ENCODE measurements at places on chromosomes 3 and 15.

GRCh38 chr3:27532426-27533260 is 48.5 kb upstream of the SLC4A7 start:
- no peak for DNase-seq

GRCh38 chr3:138113326-138113725 is 2.1 kb downstream of the DZIP1L start:
- no peak for DNase-seq

DNA sequence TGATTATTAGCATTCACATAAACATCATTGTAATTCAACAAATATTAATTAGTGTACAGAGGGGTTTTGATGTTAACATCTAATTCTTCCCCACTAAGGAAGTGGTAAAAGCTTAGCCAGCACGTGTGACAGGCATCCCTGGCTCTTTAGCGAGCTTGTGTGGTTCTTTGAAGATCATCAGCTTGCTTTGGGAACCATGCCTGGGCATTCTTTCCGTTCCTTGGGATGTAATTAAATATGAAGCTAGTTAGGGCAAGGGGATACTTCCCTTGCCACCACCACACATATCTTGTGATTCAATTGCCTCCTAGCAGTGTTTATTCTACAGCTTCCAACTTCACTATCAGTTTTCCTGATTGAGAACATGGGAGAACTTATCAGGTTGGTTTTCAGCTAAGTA is 246.5 kb downstream of the MYRIP start:
- no peak for DNase-seq

- no peak for DNase-seq
These were observed 54.6 kb upstream of the STXBP5L start for GRCh38 chr3:120853416-120853815.

DNA sequence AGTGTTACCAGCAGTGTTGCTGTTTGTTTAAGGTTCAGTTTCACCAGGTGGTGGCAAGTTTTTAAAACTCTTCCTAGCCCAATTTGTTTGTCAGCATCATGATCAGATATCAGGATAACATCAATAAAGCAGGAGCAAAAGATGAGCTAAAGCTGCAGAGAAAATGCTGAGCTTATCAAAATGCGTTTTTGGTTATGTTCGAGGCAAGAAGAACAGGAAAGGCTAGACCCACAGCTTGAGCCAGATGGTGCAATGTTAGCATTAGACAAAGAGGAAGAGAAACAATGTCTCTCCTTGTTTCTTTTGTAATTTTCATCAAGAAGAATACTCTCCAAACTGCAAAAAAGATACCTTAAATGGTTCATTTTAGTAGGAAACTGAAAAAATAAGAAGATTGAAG is 66.2 kb downstream of the THRB start:
- no peak for DNase-seq

DNA sequence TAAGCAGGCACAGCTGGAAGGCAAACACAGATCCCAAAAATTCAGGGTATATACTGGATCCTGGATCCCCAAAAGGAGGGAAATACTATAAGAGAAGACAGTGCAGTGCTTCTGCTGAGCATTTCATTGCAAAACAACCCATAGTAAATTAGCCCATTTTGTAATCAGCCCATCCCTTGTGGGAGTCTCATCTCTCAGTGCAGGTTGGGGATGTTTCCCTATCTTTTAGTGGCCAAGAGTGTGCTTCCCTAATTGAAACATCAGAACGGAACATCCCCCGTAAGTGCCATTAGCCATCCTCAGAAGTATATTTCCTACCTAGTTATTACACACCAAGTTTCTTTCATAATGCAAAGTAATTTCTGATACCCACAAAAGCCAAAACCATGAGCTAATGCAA is 11.2 kb upstream of the MTMR14 start:
- DNase-seq = no peak

GRCh38 chr3:151331696-151332095 is 2.3 kb upstream of the P2RY13 start:
- DNase-seq = no peak

DNA sequence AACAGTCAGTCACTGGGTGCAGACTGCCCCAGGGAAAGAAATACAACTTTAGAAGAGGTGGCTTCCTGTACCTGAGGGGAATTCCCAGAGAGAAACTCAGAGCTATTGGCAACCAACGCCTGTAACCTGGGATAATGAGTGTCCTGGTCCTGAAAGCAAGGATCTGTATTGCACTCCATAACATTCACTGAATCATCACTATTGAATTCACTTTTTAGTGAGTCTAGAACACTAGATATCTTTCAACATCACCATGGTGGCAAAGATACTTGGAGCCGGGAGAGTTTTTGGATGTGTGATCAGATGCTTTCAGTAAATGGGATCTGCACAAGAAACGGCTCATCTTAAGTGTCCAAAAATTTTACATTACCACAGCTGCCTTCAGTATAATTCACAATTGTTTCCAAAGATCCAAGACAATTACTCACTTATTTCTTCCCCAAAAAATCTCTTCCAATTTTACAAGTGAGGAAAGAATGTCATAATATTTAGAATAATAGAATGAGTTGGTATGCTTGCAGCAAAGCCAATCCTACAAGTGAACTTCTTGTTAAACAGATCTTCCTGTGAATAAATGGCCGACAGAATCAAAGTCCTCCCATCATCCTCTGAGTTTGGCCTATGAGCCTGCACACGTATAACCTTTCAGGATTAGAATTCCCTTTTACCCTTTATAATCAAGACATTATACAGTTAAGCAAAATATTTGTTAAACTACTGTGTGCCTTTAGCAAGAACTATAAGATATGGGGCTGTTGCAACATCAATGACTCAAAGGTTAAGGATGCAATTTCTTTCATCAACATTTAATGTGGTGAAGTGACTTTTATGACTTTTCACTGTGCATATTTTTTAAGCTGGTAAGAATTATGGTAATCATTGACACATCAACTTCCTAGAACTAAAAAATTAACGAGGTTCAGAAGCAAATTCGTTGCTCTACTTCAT is 243.3 kb upstream of the COL8A1 start:
- no peak for DNase-seq

- peak; percentile 19 for DNase-seq
These were observed 19.1 kb upstream of the RIOX2 start for GRCh38 chr3:97991293-97991682.

DNA sequence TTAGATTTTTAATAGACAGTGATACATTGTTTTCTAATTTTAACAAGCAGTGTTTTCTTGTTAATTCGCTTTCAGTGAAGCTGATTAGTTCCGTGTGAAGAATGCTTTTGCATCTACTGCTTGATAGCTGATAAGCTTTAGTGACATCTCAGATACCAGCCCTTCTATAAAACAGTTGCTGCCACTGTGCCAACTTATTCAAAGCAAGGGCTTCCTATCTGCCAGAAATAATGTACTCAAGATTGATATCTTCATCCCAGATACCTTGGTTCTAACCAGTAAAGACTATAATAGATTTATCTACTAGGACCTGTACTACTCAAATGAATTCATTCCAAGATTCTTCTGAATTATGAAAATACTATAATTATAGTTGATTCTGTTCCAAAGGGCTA is 30.4 kb downstream of the RARB start:
- no peak for DNase-seq

GRCh38 chr3:171672538-171672937 is 137.7 kb downstream of the PLD1 start:
- no peak for DNase-seq

DNA sequence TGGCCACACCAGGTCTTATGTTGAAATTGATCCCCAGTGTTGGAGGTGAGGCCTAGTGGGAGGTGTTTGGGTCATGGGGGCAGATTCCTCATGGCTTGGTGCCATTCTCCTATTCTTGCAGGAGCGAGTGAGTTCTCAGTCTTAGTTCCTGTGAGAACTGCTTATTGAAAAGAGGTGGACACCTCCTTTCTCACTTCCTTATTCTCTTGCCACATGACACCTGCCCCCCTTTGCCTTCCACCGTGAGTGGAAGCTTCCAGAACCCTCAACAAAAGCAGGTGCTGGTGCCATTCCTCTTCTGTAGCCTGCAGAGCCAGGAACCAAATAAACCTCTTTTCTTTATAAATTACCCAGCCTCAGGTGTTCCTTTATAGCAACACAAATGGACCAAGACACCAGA is 318.1 kb upstream of the MCTP2 start:
- DNase-seq = no peak

GRCh38 chr3:39180546-39181346 is 11.6 kb downstream of the XIRP1 start:
- DNase-seq = peak; percentile 89

DNA sequence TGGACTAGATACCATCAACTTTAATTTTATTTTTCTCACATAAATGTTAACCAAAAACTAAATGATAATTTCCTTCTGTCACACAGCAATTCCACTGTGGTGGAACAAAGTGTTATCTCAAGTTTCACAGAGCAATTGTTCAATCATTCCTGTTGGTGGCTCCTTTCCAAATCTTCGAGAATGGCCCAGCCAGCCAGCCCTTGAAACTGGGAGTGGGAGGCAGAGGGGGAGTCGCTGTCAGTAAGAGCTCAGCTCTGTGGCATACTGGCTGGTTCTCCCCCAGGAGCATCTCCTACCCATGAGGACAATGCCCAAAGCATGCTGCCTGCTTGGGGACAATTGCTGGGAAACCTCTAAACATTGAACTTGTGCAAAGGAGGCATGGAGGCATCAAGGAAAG is 47.7 kb downstream of the MECOM start:
- no peak for DNase-seq

DNA sequence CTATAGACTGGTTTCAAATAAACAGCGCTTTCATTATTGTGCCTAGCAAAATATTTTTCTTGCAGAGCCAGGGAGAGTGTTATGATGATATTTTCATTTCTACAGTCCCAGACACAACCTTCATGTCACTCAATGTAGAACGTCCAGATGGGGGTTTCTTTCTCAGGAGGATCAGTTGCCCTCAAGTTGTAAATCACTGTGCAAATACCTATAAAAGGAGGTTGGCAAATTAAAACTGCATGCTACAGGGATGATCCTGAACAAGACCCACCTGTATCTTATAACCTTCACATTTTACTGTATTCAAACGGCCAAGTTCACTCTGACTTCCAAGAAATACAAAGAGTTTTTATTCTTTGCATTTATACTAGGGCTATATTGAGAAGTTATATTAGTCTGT is 486.0 kb downstream of the EDEM1 start:
- DNase-seq = no peak

DNA sequence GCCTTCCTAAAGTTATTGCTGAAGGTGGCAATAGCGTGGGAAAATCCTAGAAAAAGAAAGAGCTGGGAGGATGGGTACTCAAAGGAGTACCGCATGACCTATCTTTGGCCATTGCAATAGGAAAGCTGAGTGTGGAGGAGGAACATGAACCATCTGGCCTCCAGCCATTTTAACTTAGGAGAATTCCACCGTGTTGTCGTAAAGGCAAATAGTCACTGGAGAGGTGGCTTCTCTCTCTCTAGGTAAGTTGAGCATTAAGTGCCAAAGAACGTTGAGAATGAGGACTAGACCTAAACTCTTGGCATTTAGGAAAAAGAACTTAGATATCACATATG is 16.1 kb upstream of the CMTM7 start:
- DNase-seq = no peak

- DNase-seq = no peak
These were observed 20.3 kb upstream of the IL16 start for GRCh38 chr15:81176291-81176893.
